GM10248 (cell line): ENCODE measurements at places on chromosomes 13 and 19.

- no peak for DNase-seq
Measured at GRCh38 chr13:109780845-109781383, 5.5 kb downstream of the IRS2 start.

DNA sequence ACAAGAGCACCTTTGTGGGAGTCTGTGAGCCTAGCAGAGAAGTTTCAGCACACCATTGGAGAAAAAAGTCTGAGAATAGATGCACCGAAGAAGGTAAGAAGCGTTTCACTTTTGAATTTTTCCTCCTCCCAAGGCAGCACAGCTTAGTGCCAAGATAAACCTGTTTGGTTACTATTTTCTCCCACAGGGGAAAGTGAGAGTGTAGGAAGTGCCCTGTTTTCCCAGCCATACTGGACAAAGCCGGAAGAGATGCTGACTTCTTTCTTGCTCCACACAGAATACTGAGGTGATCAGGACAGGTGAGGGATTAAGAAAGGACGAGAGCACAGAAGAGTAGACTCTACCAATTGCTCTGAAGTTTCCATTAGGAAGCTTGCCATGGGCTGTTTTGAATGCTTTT, 1011.0 kb upstream of the MIR17HG start:
- DNase-seq, result no peak

DNA sequence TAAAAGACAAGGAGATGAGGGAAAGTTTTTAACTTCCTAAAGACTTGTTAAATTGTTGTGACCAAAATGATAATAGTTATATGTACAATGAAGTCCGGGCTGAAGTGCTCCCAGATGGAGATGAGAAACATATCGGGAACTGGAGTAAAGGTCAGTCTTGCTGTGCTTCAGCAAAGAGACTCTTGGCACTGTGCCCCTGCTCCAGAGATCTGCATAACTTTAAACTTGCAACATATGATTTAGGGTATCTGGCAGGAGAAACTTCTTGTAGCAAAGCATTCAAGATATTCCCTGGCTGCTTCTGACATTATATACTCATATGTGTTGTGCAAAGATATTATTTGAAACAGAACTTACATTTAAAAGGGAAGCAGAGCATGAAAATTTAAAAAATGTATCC, 786.6 kb upstream of the SLITRK6 start:
- DNase-seq, result no peak

DNA sequence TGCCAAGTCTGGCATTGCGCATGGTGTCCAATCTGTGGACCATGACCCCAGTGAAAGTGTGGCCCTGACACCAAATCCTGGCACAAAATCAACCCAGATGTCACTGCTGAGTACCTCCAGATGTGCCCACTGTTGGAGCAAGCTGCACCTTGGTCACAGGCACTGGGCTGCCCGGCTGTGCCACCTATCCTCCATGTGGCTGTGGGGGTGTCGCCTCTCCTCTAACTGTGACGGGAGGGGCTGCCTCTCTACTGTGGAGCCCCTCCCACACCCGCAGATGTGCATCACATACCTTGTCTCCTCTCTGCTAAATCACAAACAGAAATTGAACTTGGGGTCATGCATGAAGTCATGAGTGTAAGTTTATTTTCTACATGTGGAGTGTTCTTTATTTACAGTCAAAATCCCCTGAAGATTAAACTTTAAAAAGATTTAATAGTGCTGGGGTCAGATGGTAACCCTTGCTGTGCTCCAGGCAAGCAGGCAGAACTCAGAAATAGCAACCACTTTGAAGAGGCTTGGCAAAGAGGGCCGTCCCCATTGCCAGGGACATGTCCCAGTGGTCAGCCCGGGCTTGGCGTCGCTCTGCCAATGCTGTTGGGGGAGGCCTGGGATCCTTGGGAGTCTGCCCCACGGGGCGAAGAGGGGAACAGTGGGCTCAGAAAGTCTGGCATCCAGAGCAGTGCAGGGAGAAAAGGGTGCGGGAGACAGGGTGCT, 46.4 kb upstream of the ZNF536 start:
- no peak for DNase-seq
